ENCODE measurements at places on chromosomes 5 and 9. TPM values are rescaled to one million over a fixed set of nuclear protein-coding genes. Genes with fewer than 3 reads are reported as not detected.

The PCDHGA5 gene
- 2.8 TPM for total RNA-seq

The PROB1 gene
- total RNA-seq: 1.2 TPM

The ZNF79 gene
- total RNA-seq: 19.0 TPM

The LCN6 gene
- total RNA-seq: not detected

All from smooth muscle cell of trachea (primary cell).